Spinal cord (tissue), 10 donors: ENCODE measurements at places on chromosomes 3 and 15. TPM values are rescaled to one million over a fixed set of nuclear protein-coding genes. Genes with fewer than 3 reads are reported as not detected.

- DNase-seq: no peak
Measured at GRCh38 chr3:128456776-128457715, 9.6 kb downstream of the DNAJB8 start.

DNA sequence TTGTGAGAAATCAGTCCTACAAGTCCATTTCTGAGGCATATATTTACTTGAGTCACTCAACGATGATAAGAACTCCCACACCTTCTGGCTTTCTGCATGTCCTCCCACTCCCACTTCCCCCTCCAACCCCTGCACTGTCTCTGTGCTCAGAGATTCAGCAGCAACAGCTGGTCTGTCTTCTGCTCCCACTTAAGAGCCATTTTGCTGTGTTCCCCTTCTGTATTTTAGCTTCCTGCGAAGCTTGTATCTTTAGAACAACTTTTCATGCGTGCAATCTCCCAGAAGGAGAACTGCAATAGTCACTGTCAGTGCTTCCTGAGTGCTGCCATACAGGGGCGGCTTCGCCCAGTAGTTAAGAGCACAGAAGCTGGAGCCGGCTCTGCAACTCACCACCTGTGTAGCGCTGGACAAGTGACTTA is 90.0 kb upstream of the SPATA12 start:
- no peak for DNase-seq

Gene SMCO1
- total RNA-seq: not detected

DNA sequence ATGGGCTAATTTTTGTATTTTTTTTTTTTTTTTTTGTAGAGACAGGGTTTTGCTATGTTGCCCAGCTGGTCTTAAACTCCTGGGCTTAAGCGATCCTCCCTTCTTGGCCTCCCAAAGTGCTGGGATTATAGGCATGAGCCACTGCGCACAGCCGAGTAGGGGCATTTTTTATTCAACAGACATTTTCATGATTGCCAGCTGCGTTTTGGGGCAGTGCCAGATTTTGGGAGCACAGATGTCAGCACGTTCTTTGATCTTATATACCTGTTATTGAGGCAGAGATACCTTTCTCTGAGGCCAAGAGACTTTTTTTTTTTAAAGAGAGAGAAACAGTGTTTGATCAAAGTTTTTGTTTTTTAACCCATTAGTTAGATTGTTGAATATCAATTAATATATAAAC is 16.8 kb downstream of the NEO1 start:
- DNase-seq: no peak

Gene IFT57
- 54.3 TPM for total RNA-seq

DNA sequence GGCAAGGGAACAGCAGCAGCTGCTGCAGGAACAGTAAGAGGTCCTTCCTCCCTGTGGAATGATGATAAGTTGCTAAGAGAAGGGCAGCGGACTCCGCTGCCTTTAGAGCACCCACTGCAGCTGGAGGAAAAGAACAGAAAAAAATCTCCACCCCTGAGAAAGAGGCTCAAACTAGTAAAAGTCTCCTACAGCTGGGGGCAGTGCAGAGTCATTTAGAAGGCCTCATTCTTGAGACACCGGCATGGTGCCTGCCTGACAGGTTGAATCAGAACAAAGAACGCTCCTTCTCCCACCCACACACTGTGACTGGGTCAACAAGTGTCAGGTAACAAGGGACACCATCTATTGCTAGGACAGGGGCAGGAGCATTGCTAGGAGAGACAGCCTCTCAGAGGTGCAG is 188.4 kb downstream of the ABHD5 start:
- DNase-seq: no peak

Gene PARP16
- total RNA-seq: 10.6 TPM

Gene ELP6
- total RNA-seq: 61.9 TPM

DNA sequence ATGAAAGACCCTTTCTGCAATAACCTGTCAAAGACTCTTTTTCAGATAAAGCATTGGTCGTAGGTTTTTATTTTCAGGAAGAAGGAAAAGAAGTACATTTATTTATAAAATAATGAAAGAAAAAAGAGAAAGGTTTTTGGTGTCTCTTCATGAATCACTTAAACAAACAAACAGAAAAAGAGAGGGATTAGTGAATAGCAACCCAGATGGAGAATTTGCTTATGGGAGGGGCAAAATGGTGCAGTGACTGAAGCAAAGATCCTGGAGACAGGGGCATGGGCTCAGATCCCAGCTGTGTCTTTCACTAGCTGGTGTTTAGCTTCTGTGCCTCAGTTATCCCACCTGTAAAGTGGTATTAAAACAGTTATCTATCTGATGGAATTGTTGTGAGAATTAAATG is 78.6 kb upstream of the PFN2 start:
- DNase-seq: no peak

- DNase-seq: no peak
Measured at GRCh38 chr3:134008630-134009156, 21.0 kb downstream of the SLCO2A1 start.

- DNase-seq: no peak
Measured at GRCh38 chr3:198019115-198019514, 59.1 kb downstream of the LMLN start.

DNA sequence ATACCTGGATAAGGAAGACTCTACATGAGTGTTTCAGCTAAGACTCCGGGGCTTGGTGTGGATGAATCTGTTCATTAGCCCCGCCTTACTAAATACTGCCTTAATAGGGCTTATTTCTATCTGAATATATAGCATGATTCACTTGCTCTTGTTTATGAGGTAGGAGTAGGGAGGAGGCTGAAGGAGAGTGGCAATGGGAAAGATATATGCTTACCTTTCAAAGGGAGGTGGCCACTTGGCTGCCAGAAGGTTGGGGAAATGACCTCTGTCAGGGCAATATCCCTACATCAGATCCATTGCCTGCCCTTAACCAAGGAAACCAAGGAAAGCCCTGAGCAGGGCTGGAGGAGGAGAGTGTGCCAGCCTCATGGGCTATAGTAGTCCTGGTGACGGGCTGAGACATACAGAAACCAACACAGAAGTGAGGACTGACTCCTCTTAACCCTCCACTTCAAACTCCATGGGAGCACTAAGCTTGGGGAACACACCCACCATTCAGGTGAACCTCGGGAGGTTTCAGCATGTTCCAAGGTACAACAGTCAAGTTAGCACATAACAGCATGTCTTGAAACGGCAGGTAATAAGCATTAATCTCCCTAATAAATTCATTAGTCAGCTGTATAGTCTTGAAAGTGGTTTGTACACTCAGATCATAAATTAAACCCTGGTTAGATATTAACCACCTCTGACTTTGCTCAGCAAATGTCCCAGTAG is 80.1 kb downstream of the EOMES start:
- DNase-seq: no peak

DNA sequence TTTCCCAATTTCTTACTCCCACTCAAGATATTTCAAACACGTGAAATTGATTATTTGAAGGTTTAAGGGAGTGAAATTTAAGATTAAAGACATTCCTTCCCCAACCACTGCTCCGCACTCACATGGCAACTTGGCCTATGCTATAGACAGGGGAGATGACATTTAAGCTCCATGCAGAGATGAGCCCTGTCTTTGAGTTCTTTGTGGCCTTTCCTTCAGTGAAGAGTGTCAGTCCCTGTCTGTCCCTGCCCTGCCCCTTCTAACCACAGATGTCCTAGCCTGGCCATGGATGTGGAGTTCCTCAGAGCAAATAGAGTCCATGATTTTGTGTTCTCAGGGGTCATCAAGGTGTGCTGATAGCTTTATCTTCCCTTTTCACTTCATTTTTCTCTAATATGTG is 29.4 kb upstream of the THBS1 start:
- no peak for DNase-seq

DNA sequence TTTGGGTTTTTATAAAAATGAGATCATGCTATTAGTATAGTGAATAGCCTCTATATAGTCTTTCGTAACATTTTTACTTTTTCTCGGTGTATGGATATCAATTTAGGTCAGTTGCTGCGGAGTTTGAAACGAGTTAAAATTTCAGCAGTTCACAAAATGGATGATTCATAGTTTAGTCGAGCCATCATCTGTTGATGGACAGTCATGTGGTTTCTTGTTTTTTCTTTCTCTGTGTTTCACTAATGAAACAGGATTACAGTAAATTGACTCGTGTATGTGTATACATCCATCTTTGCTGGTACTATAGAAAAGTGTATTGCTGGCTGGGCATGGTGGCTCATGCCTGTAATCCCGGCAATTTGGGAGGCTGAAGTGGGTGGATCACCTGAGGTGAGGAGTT is 106.8 kb downstream of the IGF1R start:
- DNase-seq: no peak

- DNase-seq: no peak
Measured at GRCh38 chr3:133589503-133589902, 16.0 kb downstream of the CDV3 start.

DNA sequence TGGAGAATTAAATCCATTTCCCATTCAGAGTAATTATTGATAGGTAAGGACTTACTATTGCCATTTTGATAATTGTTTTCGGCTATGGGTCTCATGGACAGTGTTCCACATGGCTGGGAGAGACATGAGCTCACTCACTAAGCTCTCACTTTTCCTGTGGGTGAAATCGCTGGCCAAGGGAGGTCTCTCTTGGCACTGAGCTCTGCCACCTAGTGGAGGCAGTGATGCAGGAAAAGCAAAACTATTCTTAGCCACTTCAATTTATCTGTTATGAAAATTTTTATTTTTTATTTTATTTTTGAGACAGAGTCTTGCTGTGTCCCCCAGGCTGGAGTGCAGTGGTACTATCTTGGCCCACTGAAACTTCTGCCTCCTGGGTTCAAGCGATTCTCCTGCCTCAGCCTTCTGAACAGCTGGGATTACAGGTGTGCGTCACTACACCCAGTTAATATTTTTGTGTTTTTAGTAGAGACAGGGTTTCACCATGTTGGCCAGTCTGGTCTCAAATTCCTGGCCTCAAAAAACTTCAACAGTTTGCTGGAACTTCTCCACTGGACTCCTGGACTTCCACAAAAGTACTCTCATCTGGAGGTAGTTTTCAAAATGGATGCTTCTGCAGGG is 4.7 kb upstream of the RNF13 start:
- peak; percentile 85 for DNase-seq

DNA sequence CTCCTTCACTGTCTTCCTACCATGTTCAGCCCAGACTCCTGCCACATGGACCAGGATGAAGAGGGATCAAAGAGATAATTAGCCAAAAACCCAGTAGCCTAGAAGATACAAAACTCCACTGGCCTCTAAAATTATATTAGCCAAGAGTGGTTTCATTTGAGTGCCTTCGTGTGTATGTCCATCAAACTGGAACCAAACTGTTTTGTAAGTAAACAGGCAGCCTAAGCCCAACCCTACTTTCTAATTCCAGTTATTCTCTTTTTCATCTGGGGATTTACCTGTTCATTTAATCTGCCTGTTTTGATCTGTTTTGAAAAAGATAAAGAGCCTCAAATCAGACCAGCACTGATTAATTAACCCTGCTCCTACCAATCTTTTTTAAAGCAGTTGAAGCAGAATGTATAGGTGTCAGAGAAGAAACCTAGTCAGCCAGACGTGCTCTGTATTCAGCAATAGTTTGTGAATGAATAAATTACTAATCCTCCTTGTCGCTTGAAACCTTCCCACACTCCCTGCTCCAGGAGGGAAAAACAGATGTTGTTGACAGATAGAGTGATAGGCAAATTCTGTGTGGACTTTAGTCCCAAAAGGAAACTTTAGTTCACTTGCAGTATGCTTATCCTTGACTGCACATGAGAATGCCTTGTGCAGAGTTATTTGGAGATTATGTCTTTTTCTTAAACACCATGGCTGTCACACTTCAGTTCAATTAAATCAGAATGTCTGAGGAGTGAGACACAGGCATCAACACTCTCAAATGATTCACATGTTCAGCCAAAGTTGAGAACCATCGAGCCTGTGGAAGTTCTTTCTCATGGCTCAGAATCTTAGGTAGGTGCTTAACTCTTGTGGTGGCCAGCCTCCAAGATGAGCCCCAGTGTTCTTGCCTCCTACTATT is 55.5 kb upstream of the ZBED2 start:
- DNase-seq: no peak

GRCh38 chr3:155757577-155757976 is 12.7 kb upstream of the PLCH1 start:
- no peak for DNase-seq

GRCh38 chr3:59764171-59764570 is 714.3 kb upstream of the CFAP20DC start:
- no peak for DNase-seq

Gene ATP13A5
- total RNA-seq: 1.5 TPM

DNA sequence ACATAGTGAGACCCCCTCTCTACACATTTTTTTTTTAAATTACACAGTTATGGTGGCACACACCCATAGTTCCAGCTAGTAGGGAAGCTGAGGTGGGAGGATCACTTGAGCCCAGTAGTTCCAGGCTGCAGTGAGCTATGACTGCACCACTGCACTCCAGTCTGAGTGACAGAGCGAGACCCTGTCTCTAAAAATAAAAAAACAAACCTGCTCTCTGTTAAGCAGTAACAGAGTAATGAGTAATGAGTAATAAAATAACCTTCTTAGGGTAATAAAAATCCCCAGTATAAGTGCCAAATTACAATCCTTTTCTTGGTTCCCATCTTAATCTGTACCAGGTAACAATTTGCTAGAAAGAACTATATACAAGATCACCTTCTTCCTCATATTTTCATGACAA is 65.9 kb upstream of the PLXND1 start:
- no peak for DNase-seq

DNA sequence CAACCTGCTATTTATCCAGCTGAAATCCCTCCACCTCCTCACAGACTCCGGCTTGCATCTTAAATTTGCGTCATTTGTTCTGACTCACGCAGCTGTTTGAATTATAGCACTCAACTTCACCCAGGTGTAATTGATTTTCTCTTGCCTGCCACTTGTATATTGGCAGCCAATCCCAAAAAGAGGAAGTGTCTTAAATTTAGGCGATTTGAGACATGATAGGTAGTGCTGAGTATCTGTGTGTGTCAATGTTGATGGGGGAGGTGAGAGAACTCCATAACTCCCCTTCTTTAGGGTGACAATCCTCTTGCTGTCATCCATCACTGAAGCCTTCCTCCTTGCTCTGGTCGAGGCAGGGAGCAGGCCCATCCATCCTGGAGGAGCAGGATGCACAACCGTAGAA is 77.2 kb upstream of the TPRG1 start:
- no peak for DNase-seq

Gene WNT7A
- 5.0 TPM for total RNA-seq

DNA sequence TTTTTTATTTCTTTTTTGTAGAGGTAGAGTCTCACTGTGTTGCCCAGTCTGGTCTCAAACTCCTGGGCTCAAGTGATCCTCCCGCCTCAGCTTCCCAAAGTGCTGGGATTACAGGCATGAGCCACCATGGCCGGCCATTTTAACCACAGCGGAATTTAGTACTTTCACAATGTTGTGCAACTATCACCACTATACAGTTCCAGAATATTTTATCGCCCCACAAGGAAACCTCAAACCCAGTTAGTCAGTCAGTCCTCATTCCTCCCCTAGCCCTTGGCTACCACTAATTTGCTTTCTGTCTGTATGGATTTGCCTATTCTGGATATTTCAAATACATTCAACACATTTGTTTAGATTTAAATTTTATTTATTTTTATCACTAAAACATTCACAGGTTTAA is 15.5 kb upstream of the HOMER2 start:
- DNase-seq: no peak

Gene IL17RD
- 20.0 TPM for total RNA-seq

Gene SLC28A2
- total RNA-seq: not detected
